ENCODE measurements at places on chromosomes 3 and 15.

DNA sequence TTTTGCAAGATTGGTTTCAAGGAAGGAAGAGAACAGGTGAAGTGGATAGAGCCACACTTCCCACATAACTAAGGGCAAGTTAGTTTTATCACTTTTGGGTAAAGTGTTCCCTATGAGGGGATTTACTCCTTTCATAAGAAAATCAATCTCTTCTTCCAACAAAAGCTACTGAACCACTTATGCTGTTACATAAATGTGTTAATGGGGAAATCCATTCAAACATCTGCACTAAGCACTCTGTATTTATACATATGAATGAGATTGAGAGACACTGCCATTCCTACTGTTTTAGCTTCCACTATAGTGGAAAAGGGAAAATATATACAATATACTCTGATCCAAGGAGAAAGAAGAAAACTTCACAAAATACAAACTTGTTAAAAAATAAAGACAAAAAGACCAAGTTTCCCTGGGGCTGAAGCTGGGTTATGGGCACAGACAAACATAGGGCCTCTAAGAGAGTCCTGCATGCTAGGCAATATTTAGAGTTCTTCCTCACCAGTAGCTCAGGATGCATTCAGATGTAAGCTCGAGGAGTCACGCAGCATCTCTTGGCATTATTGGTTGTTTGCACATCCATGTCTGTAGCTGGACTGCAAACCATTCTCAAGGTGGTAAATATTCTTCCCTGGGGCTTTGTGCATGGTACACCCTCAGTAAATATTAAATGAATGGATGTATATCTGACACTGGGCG lies 454.2 kb downstream of the FGF12 start:
- no peak for DNase-seq

DNA sequence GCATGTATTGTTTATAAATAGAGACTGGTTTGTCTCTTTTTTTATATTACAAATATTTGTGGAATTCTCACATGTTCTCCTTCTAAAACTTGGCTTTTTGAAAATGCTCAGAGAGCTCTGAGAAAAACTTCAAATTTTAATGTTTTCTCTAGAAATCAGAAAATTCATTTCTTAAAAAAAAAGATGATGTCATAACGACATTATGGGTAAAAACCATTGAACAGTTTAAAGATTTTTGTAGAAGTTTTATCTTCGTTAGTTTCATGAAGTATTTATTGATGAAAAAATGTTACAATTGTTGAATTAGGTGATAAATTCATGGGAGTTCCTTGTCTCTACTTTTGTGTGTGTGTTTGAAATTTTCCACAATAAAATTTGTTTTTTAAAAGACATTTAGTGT lies 81.3 kb downstream of the SATB1 start:
- no peak for DNase-seq

DNA sequence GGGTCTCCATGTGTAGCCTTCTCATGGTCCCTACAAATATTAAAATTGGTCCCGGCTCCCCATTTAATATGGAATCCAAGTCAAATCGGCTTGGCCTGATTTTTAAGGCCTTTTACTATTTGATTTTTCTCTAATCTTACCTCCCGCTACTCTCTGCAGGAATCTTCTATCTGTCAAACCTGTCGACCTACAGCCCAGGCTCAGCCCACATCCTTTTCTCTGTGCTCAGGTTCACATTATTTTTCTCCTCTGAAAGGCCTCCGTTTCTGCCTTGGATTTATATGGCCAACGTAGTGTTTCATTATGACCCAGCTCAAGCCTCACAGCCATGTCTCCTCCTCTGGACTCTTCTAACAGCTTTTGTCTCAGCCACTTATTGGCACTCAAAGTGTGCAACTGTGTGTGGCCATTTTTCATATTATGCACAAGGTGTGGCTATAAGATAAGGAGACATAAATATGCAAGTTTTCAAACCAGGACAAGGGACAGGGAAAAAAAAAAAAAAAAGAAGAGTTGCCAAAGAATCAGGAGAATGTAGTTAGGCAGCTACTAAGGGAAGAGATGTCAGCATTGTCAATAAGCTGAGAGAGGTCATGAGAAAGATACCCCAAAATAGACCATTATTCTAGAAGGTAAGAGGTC lies 2.1 kb upstream of the GLCE start:
- DNase-seq = no peak

GRCh38 chr3:113005611-113006010 lies 14.8 kb downstream of the GTPBP8 start:
- DNase-seq = no peak

- DNase-seq = no peak
Observed at GRCh38 chr15:70132139-70132538, 34.4 kb upstream of the TLE3 start.

GRCh38 chr3:29649815-29650547 lies 369.1 kb downstream of the RBMS3 start:
- DNase-seq = peak; percentile 6

GRCh38 chr3:141986548-141987107 lies 110.2 kb downstream of the ATP1B3 start:
- no peak for DNase-seq
